ENCODE measurements at places on chromosomes 7 and 10.

DNA sequence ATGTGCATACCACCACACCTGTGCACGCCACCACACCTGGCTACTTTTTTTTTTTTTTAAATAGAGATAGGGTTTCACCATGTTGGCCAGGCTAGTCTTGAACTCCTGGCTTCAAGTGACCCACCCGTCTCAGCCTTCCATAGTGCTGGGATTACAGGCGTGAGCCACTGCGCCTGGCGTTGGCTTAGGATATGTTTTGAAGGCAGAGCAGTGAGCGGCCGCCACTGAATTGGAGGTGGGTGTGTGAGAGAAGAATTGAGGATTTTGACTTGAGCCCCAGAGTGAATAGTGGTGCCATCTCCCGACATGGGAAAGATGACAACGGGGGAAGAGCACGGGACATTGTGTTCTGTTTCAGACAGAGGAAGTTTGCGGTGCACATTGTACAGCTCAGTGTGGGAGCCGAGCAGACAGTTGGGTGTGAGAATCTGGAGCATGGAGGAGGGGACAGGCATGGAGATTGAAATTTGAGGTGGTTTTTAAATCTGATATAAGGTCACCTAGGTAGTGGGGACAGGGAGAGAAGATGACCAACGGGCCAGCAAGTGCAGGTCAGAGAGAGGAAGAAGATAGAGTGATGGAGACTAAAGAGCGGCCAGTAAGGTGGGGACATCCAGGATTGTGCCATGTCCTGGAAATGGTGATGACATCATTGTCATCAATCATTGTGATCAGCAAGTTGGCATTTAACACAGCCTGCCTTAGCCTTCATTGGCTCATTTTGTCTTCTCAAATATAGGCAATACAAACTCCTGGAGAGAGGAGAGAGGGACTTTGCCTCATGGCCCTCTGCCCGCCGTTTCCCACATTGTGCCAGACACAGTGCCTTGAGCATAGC is 35.8 kb downstream of the VWA2 start:
- no peak for DNase-seq

DNA sequence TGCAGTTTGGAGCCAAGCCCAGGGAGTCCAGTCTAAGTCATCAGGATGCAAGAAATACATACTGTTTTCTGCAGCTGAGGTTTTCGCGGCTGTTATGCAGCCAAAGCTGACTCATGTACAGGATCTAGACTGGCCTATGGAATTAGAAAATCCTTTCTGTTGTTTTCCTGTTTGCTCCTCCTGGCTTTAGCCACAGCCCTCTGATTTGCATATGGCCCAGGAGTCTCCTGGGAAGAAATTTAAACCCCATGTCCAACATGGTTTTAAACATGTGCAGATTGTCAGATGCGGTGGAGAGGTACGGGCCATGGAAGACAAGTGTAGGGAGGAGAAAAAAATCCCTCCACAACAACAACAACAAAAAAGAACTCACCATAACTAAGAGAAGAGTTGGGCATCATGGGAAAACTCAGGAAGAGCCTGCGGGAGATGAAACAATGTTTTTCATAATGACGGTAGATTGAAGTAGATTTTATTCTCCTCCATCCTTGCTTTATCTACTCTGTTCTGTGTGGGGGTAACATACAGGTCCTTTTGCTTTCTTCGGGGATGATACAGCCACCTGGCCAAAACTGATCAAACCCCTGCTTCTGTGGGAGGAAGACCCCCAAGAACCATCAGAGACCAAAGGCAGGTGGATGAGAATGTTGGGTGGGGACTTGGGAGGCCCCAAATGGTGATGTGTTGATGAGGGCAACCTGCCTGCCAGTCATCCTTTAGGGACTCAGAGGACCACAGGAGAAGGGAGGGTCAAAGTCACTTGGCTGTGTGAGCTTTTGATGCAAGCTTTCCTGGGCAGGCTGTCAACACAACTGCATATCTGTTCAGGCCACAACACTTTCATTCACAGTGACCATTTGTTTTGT is 29.8 kb upstream of the GNA12 start:
- no peak for DNase-seq

GRCh38 chr7:93890464-93891068 is at the start of gene TFPI2:
Gene TFPI2, minus strand, starts transcription at chr7:93890753. Its CDS starts 75 bp downstream, at chr7:93890678.
- DNase-seq, result no peak

- DNase-seq, result no peak
Measured at GRCh38 chr7:112182749-112183148, 23.4 kb downstream of the DOCK4 start.

GRCh38 chr7:146960773-146961391 is 844.3 kb downstream of the CNTNAP2 start:
- no peak for DNase-seq

DNA sequence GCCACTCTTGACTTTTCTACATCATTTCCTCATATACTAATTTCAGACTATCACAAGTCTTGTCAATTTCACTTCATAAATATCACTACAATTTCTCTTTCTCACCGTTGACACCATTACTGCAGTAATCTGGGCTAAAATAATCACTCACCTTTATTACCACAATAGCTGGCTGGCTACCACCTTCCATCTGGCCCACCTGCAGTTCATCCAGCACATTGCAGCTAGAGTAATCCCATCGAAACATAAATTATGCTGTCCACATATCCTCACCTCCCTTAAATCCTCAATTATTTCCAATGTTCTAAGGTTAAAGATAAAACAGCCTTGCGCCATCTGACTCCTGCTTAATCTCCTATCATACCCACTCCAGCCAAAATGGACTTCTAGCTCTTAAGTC is 16.0 kb downstream of the DGKB start:
- no peak for DNase-seq

GRCh38 chr7:17099083-17099973 is 199.1 kb upstream of the AHR start:
- no peak for DNase-seq

- DNase-seq, result no peak
Measured at GRCh38 chr10:27660268-27660667, 85.4 kb downstream of the MKX start.

Data from NCI-H2107 (cell line).